T-cell (primary cell): ENCODE measurements at places on chromosomes 7 and 10. TPM values are rescaled to one million over a fixed set of nuclear protein-coding genes. Genes with fewer than 3 reads are reported as not detected.
A peak's percentile ranks its signal among the peaks of the same experiment; 100 is the strongest.

The ARHGEF35 gene
- total RNA-seq = 2.5 TPM

The PCDH15 gene
- total RNA-seq = not detected

The CDC14C gene
- not detected for total RNA-seq

The WNT8B gene
- 0.23 TPM for total RNA-seq

The ZNF485 gene
- total RNA-seq = 9.0 TPM

The PDLIM1 gene
- 4.8 TPM for total RNA-seq

The AFAP1L2 gene
- total RNA-seq = 3.8 TPM

The BICC1 gene
- 0.09 TPM for total RNA-seq

GRCh38 chr10:10777279-10777678, 240.4 kb upstream of the CELF2 start:
- no peak for DNase-seq

- DNase-seq = peak; percentile 20
Measured at GRCh38 chr10:50508315-50509051, 115.3 kb downstream of the SGMS1 start.

DNA sequence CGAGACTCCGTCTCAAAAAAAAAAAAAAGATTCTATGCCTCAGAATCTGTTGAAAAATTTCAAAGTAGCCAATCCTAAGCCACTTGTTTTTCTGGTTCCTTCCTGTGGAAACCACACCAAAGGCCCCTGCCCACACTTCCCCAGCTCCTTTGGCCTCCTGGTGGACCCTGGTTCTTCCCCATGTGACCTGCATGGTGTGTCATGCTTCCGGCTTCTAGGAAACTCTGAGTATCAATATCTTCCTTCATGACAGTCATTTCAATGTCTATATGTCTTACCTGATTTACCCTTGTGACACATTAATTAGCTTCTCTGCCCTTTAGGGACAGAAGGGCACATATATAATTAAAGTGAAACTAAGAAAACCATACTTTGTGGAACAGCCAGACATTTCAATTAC, 80.4 kb upstream of the GRB10 start:
- no peak for DNase-seq

- DNase-seq = no peak
Measured at GRCh38 chr10:75395066-75395931, 6.3 kb downstream of the ZNF503 start.

DNA sequence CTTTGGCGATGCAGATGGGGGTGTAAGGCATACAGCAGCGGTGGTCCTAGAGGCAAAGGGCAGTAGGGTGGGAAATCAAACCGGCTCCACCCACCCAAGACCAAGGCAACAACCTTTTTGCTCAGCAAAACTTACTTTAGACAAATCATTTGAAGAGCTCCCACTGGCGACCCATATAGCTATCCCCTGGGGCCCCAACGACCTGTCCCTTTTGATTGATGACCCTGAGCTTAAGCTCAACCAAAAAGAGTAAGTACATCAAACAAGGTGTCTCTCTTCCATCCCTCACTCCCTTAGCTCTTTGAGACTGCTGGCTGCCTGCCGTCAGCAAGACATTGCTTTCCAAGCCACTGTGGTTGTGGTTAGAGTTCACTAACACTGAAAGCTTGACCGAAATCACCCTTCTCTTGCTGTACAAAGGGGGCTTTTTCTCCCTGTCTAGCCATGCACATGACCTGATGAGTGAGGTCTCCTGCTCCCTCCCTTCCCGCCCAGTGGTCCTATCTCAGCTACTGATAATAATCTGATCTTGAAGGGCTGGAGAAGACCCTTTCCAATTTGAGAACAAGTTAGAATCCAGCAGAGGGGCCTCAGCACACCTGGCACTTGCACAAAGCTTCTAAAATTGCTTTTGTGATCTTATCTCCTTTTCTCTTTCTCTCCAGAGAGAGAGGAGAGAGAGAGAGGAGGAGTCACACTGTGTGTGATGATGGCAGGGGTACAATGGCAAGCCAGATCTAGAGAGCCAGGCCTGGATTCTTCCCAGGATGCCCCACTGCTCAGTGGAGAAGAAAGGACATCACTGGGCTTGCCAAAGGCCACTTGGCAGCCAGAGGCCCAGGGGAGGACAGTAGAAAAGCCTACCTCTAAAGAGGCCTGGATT, 42.2 kb downstream of the XPNPEP1 start:
- no peak for DNase-seq

DNA sequence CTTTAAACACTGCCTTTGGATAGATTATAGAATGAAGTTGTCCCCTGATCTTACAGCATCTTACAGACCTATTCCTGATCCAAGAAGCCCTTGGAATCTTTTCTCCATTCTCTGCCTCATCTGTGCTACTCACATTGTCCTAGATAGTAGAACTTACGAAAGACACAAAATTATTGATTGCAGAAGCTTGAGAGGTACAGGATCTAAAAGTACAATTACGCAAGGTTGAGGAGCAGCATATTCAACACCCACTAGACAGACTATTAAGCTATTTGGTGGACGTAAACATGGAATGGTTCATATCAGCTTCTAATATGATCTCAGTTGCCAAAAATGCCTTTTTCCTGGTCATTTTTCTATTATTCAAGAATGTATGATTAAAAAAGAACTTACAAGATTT, 90.5 kb upstream of the SEM1 start:
- no peak for DNase-seq

DNA sequence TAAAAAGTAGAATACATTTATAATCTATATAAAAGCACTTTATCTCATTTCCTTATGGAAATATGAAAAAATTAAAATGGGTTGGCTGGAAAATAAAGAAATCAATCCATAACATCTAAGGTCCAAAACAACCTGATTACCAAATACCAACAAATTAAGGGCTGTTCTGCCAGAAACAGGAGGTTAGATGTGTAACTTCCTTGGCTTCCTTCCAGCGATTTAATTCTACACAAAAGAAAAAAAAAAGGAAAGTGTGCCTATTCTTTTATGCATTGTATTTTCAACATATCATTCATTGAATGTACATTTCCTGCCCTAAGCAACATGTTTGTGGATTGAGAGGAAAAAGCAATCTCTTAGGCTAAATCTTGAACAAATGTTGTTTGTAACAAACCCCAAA, 36.2 kb upstream of the USP6NL start:
- DNase-seq = no peak

- DNase-seq = no peak
Measured at GRCh38 chr10:88249450-88249849, 333.7 kb downstream of the RNLS start.

DNA sequence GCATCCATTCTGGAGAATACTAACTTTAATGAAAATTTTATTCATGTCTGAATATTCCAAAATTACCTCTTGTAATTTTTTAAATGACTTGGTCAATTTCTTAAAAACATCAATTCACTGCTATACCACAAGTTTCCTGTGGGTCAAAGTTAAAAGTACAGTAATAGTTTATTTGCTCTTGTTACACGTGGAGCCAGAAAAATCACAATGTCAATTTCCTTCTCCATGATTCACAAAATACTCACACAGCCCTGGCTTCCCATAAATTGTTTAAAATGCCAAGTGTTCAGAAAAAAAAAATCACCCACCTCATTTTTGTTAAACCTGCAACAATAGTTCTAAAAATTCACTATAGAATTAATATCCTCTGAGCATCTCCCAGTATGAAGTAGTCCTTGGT, 139.5 kb upstream of the GRM3 start:
- DNase-seq = no peak

DNA sequence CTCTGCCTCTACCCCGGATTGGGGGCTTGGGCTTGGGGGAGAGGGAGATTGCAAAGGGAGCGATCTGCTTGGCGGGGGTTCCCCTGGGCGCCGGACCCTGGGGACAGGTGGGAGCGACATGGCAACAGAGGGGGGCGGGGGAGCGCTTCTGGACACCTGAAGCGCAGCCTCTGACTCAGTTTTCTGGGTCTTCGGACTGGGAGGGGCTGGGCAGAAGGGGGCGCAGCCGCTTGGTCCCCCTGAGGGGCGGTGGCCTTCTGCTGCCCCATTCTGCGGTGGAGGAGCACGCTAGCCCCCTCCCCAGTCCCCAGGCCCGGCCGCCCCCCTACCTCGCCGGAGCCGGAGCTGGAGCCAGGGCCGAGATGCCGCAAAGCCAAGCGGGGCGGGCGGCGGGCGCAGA, 380 bp downstream of the NAT16 start:
- no peak for DNase-seq

DNA sequence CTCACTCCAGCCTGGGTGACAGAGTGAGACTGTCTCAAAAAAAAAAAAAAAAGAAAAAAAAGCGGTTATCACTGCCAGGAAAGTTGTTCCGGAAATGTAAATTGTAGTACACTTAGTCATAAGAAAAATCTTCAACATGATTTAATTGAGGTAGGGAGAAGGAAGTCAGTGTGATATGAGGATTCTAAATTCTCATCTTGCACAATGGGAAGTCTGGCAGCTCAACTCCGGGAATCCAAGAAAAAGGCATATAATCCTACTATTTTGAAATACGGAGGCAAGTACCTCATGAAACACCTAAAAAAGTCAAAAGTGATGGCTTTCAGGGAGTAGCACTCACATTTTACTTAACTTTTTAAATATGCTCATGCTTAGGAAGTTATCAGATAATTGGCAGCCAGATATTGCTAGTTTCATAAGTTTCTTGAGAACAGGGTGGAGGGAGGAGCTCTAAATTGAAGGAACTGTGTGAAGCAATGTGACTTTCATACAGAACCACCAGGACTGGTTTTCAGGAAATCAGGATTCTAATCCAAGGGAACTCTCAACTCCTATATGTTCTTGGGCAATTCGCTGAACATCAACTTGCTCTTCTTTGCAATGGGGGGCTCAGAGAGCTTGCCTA, 2.7 kb upstream of the C7orf25 start:
- DNase-seq = no peak

- DNase-seq = no peak
Measured at GRCh38 chr10:113692271-113692670, 12.6 kb downstream of the CASP7 start.

GRCh38 chr7:102872460-102872859, 40.3 kb upstream of the LRRC17 start:
- DNase-seq = no peak

GRCh38 chr7:145092766-145093165, 256.9 kb upstream of the TPK1 start:
- DNase-seq = no peak

GRCh38 chr7:117008886-117009531, 55.7 kb downstream of the ST7 start:
- DNase-seq = no peak

GRCh38 chr10:65945061-65945460, 980.8 kb upstream of the LRRTM3 start:
- no peak for DNase-seq

- DNase-seq = no peak
Measured at GRCh38 chr7:101832205-101832631, 14.8 kb downstream of the CUX1 start.

GRCh38 chr10:70374775-70375614, 7.4 kb downstream of the LRRC20 start:
- DNase-seq = no peak

DNA sequence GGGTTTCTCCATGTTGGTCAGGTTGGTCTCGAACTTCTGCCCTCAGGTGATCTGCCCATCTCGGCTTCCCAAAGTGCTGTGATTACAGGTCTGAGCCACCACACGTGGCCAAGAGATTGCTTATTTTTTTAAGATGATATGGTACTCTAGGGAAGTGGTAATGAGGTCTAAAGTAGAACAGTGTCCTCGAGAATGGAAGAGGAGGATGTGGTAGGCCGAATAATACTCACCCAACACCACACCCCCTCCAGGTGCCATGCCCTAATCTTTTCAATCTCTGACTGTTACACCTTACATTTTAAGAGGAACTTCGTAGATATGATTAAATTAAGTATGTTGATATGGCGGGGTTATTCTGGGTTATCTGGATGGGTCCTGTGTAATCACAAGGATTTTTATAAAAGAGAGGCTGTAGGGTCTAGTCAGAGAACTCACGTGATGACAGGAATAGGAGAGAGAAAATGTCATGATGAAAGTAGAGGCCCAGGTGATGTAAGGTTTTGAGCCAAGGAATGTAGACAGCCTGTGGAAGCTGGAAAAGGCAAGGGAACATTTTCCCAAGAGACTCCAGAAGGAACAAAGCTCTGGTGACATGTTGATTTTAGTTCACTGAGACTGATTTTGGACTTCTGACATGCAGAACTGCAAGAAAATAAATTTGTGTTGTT, 29.5 kb downstream of the CDK13 start:
- DNase-seq = peak; percentile 27

DNA sequence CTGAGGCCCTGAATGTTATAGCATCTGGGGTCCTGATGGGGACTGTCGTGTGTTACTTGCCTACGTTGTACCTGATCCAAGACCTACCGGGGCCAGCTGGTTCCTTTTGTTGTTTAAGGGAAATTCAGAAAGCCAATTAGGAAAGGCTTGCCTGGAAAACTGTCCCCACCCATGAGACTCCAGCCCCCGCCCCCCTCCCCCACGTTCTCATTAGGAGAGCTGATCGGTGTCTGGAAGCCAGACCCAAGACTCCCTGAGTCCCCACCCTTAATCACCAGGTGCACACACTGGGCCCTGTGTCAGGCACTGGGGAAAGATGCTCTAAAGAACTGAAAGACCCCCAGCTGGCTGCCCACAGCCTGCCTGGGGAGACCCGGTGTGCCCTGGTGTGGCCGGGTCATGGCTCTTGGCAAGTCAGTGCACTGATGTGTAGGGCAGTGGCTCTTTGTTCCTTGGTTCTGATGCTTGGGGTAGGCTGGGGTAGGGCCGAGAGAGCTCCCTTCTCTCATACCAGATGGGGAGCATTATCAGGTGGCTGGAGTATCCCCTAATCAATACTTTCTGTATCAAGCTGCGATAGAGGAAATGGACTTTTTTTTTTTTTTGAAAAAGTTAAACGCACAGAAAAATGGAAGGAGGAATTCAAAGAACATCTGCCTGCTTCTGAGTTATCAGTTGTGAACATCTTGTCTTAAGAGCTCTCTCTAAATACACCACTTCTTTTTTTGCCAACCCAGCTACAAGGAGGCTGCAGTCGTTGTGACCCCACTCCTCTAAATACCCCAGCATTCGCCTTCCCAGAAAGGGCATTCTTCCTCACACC, 16.9 kb downstream of the TSPAN15 start:
- DNase-seq = no peak
